ENCODE measurements at places on chromosomes 7 and 10. TPM values are rescaled to one million over a fixed set of nuclear protein-coding genes. Genes with fewer than 3 reads are reported as not detected.

Gene INHBA
- 4.1 TPM for total RNA-seq

Gene SHH
- total RNA-seq: under 0.01 TPM

Gene SNCG
- 8.7 TPM for total RNA-seq

Gene PDZD7
- 1.3 TPM for total RNA-seq

Gene NKX2-3
- not detected for total RNA-seq

Gene PAPOLB
- under 0.01 TPM for total RNA-seq

Gene MAT1A
- not detected for total RNA-seq

Gene SEMA3A
- 60.8 TPM for total RNA-seq

Measured in fibroblast of lung (primary cell).